ENCODE measurements at places on chromosomes 2 and 18. TPM values are rescaled to one million over a fixed set of nuclear protein-coding genes. Genes with fewer than 3 reads are reported as not detected.

DNA sequence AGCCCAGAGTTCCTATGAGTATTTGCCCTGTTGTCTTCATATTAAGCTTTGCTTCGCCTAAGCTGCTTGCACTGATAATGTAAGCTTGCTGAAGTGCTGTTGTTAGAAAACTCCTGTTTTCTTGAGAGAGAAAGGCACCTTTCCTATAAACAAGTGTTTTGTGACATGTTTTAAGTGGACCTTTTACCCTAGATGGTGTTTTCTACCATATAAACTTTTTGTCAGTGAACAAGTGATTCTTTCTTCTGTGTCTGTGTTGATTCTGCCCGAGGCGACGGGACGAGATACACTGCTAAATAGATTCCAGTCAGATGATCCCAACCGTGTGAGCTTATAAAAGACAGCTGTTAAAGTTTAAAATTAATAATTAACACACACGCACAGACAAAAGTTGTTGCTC is 24.1 kb downstream of the CABLES1 start:
- DNase-seq: no peak

- no peak for DNase-seq
Measured at GRCh38 chr2:60888853-60889252, 7.5 kb downstream of the REL start.

DNA sequence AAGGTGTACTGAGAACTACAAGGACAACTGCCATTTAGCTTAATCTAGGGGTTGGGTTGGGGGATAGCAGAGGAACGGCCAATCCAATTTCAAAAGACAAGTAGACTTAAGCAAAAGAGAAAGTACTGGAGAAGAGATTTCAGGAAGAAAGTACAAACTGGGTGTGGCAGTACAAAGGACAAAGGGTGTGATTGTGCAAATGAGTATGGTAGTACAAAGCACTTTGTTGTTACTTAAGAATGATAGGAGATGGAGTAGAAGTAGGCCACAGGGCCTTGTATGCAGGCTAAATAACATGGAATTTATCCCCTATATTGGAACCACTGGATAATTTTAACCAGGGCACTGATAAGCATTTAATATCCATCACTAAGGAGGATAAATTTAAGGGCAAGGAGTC is 4.7 kb upstream of the ORC2 start:
- DNase-seq: no peak

GRCh38 chr2:26448651-26449050 is 29.3 kb downstream of the OTOF start:
- DNase-seq: no peak

DNA sequence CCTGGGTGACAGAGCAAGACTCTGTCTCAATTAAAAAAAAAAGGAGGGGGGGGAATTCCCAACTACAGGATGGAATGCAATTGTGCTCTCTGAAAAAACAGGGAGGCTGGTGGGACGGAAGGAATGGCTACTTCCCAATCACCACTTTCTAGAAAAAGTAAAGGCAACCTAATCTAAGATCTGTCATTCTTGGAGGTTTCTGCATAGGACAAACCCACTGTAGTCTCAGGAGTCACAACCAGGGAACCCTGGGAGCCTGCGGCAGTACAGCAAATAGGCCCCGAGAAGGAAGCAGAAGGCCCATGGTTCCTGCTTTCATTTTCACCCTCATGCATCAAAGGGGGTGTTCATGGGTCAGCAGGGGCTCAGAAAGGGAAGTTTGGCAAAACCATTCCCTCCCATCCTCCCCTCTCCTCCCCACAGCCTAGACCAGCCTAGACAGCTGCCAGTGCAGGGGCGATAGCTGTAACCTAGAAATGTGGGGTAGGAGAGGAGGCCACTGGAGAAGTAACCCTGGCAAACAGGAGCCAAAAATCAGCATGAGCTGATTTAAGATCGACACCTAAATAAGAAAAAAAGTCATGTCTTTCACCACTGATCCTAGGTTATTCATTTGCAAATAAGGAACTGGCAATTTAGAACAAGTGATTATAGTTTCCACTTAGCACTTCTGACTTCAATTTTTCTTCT is 48.0 kb downstream of the TRABD2A start:
- DNase-seq: no peak

The NOL4 gene
- total RNA-seq: 10.5 TPM

The GALNT5 gene
- 0.29 TPM for total RNA-seq

The MYOM1 gene
- total RNA-seq: 9.7 TPM

Measured in ureter (tissue), 1 donor.